Skeletal muscle cell (primary cell): ENCODE measurements at places on chromosomes 7 and 10.

DNA sequence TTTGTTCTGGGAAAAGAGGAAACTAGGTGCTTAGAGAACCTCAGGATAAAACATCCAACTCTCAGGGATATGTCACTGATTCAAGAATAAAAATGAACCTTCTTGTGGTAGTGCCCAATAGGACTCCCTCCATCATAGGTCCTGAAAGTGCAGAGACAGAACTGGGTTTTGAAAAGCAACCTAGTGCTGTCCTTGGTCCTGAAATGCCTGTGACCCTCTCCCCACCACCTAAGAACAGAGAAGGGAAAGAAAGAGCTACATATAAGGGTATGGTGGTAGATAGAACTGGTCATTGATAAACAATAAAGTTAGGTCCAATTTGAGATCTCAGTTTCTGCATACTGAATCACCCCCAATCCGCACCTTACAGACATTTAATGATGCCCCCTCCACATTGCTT is 953.3 kb downstream of the XPNPEP1 start:
- DNase-seq = no peak

- DNase-seq = no peak
These were observed 427.4 kb downstream of the SH2D4B start for GRCh38 chr10:80964955-80965614.

DNA sequence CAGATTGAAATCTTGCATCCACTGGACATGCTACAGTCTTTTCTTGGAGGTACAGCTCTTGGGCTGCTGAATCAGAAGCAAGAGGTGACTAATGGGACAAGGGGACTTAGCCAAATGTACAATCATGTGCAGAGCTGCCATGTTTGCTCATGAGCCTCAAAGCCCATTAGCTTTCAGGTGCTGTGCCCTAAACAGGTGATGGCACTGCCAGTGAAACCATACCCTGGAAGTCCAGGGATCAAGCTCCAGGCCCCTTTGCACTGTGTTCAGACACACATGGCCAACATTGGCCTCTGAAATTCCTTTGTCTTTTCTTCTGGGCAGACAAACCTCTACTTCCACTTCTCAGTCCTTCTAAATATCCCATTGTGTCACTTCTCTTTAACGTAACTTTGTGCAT is 328.2 kb downstream of the GRID1 start:
- DNase-seq = no peak

- no peak for DNase-seq
These were observed 359.2 kb downstream of the PHF14 start for GRCh38 chr7:11332865-11333228.

DNA sequence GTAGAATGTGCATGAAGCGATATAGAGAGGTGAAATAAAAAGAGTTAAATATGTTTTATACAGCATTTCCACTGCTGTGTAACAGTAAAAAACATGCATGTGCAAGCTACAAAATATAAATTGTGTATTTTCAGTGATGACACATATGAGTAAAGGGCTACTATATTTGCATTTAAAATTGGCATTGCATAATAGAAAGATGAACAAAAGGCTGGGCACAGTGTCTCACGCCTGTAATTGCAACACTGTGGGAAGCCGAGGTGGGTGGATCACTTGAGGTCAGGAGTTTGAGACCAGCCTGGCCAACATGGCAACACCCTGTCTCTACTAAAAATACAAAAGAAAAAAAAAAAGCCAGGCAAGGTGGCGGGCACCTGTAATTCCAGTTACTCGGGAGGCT is 79.8 kb upstream of the CCDC71L start:
- no peak for DNase-seq

DNA sequence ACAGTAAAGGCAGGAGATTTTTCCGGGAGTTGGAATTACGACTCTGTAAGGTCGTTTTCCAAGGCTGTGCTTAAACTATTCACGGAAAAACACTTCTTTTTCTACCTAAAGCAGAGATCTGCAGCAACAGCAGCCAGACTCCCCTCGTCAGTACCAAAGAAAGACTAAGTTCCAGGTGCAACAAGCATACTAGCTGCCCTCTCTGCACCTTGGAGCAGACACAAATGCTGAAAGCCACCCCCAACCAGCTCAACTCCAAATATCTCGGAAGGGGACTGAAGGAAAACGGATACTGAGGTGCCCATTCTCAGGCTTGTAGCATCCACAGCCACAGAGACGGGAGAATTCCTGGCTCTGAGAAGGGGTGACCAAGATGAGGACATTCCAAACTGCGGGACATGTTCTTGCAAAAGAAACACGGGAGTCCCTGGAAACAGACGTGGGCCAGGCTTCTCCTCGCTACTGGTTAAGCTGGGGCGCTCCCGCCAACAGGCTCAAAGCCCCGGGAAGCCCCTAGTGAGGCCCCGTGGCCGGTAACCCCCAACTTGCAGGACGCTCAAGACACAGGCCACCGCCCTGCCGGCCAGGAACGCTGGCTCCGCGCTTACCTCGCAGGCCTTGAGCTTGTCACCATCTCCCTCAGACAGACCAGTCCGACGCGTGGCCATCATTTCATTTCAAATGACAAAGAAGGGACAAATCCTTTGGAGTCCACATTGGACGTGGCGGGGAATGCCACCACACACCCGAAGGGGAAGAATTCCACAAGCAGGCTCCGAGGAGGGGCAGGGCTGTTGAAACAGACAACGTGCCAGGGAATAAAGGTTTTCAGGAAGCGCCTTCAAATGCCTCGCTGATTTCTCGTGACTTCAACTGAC is 2.2 kb downstream of the ARHGAP21 start:
- DNase-seq = no peak

DNA sequence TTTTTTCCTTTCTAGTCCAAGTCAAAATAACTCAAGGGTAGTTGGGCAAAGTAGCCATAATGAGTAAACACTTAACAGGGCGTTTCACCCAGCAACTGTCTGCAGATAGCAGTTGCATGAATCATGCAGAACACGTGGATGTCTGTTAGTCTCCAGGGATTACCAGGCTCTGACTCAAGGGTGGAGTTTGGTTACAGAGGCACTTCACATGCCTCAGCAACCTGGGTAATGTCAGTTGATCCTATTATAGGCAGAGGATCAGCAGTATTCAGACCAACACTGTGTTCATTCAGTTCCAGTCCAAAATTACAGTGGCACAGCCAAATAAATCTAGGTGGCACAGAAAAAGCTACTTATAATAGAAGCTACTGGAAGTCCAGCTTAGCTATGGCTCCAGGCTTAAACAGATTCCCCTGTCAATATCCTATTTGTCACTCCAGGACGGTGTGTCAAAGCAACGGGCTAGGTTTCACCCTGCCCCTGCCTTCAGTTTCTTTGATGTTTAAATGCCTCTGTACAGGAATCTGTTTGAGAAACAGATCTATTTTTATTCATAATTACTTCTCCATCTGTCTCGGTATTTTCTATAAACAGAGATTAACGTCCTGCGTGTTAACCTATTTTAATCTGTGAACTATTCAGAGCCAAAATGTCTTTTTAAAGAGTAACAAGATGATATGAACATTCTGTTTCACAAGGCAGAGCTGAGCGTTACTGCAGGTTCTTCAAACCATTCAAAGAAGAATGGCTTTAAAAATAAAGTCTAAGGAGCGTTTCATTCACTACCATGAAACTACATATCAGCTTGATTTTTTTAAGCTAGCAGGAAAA is 162.6 kb upstream of the AKR1E2 start:
- DNase-seq = peak; percentile 99

GRCh38 chr7:101216860-101217387 is 457 bp downstream of the PLOD3 start:
- DNase-seq = no peak

DNA sequence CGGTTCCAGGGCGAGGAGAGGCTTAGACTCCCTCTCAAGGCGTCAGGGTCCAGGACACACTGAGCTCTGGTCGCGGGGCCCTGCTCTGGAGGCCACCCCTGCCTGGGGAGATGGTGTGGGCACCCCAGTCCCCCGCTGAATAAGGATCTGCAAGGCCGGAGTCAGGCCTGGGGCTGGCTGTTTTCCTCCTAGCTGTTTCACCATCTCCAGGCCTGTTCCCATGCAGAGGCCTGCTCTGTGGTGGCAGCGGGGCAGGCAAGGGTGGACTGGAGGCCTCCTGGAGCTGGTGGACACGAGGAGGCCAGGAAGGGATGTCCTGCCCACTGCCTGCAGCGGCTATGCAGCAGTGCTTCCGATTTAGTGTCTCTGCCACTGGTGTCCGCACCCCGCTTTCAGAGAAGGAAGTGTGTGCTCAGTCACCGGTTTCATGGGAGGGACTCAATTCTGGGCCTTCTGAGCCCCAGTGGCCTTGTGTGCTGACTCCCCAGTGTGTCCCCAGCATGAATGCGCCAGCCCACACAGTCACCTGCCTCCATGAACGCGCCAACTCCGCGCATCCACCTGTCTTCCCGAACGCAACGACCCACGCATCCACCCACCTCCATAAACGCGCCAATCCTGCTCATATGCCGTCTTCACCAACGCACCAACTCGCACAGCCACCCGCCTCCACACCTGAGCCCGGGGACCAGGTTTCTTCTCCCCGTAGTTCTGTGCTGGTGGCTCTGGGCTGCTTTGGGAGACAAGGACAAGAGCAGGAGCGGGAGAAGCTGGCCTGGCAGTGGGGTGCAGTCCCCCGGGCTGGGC is 14.5 kb upstream of the GPR146 start:
- no peak for DNase-seq

GRCh38 chr7:78605119-78605518 is 806.5 kb downstream of the PHTF2 start:
- no peak for DNase-seq

DNA sequence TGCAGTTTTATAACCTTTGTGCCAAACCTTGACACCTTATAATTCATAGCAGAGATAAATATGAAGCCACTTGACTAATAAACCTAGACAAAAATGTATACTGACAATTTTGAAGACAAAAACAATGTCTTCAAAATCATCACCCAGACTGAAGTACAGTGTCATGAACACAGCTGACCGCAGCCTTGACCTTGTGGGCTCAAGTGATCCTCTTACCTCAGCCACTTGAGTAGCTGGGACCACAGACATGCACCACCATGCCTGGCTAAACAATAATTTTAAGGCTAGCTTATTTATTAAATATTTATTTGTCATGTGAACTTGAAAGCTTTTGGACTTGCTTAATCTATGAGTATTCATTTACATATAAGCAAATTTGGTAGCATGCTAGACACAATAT is 24.3 kb downstream of the IL6 start:
- no peak for DNase-seq

- DNase-seq = no peak
These were observed 133.5 kb downstream of the PTPN20 start for GRCh38 chr10:47044741-47045140.

DNA sequence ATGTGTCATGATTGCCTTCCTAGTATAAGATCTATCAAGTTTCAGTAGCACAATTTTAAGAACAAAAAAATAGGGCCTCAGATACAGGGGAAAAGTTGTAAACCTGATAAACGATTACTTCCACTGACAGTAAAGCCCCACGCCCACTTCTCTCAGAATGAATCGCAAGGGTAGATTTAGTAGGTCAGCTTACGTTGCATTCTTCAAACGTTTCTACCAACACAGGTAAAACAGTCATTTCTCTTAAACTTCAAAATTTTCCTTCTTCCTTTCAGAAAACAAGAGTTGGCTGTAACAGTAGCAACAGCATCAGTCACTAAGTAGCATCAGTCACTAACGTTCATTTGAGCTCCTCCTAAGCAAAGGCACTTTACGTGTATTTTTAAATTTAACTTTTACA is 221.5 kb downstream of the ADAM12 start:
- no peak for DNase-seq

GRCh38 chr7:31171216-31171785 is 119.2 kb downstream of the ADCYAP1R1 start:
- DNase-seq = no peak

DNA sequence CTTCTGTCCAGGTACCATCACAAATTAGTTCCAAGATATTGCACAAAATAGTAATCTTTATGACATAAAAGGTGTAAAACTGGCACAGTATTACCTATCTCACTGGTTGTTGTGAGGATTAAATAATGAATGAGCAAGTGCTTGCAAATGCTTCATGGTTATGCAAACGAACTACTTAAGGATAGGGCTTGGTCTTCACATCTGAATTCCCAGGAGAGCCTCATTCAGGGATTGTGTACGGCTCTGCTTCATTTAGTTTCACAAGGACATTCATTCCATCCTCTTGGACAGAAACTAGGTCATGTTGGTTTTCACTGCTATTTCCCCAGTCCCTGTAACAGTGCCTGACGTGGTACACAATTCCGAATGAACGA is 12.1 kb downstream of the ABCA13 start:
- no peak for DNase-seq

- no peak for DNase-seq
These were observed 63.8 kb downstream of the GRB10 start for GRCh38 chr7:50718876-50719275.

- DNase-seq = no peak
These were observed 112.3 kb upstream of the PFKP start for GRCh38 chr10:2955064-2955463.
